Amniotic stem cell (primary cell): ENCODE measurements at places on chromosomes 7 and 10.

DNA sequence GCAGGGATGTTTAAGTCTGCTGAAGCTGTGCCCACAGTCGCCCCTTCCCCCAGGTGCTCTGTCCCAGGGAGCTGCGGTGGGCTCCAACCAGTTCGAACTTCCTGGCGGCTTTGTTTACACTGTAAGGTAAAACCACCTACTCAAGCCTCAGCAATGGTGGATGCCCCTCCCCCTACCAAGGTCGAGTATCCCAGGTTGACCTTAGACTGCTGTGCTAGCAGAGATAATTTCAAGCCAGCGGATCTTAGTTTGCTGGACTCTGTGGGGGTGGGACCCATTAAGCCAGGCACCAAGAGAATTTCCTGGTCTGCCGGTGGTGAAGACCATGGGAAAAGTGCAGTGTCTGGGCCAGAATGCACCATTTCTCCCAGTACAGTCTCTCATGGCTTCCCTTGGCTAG lies 56.0 kb downstream of the CCDC7 start:
- DNase-seq: no peak

GRCh38 chr10:72297281-72297804 lies 23.6 kb downstream of the DDIT4 start:
- no peak for DNase-seq

- no peak for DNase-seq
Measured at GRCh38 chr7:44396931-44397545, 71.6 kb upstream of the CAMK2B start.

GRCh38 chr7:71601851-71602250 lies 469.9 kb downstream of the GALNT17 start:
- DNase-seq: no peak

DNA sequence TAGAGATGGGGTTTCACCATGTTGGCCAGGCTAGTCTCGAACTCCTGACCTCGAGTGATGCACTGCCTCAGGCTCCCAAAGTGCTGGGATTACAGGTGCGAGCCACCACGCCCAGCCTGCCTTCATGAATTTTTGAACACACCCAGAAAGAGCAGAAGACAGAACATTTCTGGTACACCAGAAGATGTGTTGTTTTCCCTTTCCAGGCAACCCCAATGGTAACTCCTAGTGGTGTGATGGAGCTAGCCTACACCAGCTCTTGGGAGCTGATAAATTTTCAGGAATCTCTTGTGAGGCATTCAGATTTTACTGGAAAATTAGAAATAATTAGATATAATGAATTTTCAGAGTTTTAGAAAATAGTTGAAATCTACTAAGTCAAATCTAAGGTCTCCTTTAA lies 904 bp upstream of the CCDC7 start:
- no peak for DNase-seq

DNA sequence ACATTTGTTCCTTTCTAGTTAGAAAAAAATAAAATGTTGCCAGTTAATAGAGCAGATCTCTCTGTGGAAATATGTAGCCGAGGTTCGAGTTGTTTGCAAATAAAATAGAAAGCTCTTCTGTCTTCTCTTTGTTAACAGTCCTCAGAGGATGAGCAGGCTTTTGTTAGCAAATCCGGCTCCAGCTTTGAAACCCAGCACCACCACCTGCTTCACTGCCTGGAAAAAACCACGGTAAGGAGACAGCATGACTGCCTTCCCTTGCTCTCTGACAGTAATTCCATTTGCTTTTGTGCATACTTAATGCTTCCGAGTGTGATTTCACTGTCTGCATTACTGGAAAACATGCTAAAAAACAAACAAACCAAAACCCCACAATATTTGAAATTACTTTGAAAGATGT lies 115.6 kb downstream of the TSPAN12 start:
- DNase-seq: no peak

DNA sequence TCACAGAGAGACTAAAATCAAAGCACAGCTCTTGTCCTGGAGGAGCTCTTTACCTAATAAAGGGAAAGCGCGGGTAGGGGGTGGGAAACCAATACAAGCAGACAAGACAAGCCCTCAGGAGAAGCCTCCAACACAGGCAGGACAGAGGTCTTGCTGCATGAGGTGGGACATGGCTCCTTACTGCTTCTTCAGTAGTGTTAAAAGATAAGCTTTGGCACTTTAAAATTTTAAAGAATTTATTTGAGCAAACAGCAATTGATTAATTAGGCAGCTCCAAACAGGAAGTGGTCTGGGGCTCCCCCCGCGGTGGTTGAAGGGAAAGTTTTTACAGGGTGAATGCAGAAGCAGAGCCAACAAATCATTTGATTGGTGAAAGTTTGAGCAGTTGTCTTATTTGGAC lies 50.3 kb upstream of the MACC1 start:
- no peak for DNase-seq

- no peak for DNase-seq
Measured at GRCh38 chr10:94156453-94156852, 162.7 kb downstream of the PLCE1 start.

- DNase-seq: no peak
Measured at GRCh38 chr7:153657182-153657800, 394.9 kb upstream of the DPP6 start.

- DNase-seq: no peak
Measured at GRCh38 chr7:47371733-47372368, 210.1 kb downstream of the TNS3 start.

- no peak for DNase-seq
Measured at GRCh38 chr7:116683786-116684185, 11.8 kb downstream of the MET start.

- no peak for DNase-seq
Measured at GRCh38 chr7:129782818-129783583, 169.8 kb downstream of the UBE2H start.

DNA sequence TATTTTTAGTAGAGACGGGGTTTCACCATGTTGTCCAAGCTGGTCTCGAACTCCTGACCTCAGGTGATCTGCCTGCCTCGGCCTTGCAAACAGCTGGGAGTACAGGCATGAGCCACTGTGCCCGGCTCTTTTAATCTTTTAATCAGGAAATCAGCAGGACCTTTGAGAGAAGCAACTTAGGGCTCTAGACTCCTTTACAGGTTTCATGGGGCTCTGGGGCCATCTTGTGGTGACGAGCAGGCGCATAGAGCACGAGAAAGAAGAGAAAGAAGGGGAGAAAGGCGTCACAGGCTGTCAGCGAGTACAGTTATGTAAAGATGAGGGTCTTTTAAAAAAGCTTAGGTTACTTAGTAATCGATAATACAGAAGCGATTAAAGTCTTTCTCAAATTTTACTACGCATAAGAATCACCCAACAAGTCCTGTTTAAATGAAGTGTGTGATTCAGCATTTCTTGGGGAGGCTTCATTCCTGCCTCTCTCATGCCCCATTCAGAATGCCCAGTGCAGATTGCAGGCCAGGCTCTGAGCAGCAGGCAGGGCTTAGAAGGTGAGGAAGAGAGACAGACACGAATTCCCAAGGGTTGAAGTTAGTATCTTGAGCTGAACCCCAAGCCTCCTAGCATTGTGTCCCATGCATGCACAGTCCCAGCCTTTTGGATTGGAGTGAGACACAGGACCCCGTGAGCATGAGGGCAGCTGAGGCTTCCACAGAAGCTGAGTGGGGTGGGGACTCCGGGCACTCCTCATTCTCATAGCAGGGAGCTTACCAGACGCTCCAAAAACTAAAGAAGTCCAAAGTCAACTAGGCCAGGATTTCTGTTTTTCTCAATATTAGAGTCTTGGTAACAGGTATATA lies 23.6 kb upstream of the PFKP start:
- peak; percentile 76 for DNase-seq

DNA sequence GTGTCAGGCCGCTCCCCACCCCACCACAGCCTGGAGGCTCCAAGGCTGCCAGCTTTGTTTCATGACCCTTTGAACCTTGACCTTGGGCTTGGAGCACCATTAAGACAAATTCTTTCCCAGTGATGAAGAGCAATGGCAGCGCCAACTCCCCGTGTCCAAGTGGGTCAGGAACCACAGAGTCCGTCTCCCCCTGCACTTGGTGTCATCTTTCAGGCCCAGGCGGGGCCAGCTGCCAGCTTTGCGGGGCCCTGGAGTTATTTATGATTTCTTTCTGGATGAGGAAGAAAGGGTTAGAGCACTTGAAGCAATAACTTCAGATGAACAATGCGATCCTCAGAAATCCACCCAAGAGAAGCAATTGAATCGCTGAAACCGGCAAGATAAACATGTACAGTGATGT lies 110.8 kb downstream of the MYL10 start:
- DNase-seq: no peak

GRCh38 chr10:122567056-122567660 lies 6.6 kb downstream of the DMBT1 start:
- DNase-seq: no peak

DNA sequence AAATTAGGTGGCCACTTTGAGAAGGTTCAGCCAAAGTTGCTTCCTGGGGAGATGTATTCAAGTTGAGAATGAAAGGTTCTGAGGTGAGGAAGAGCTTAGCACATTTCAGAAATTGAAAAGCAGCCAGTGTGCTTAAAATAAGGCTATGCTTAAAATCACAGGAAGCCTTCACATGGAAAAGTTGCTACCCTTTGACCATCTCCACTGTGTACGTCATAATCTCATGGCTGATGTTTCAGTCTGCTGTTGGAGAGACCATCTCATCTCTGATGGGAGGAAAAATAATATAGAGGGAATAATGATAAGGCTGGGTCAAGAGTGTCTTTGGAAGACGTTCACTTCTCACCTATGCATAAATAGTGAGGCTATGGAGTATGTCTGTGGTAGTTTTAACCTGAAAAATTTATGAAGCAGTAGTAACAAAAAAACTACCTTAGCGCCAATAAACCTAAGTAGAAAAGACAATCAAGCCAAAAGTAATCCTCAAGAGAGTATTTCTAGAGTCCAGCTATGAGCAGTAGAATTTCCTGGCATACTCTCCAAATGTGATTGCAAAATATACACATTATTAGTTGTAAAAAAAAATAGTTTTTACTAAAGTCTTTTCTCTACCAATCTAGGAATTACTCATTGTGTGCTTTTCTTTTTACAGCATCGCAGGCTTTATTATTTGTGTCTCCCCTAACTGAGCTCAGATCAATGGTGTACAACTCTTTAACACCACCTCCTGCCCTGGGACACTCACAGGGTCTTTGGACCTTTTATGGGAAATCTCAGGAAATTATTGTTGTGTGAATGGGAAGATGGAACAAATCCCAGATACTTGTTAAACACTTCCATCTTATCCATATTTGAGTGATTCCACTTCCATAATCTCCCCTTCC lies 435.2 kb upstream of the LRGUK start:
- no peak for DNase-seq

DNA sequence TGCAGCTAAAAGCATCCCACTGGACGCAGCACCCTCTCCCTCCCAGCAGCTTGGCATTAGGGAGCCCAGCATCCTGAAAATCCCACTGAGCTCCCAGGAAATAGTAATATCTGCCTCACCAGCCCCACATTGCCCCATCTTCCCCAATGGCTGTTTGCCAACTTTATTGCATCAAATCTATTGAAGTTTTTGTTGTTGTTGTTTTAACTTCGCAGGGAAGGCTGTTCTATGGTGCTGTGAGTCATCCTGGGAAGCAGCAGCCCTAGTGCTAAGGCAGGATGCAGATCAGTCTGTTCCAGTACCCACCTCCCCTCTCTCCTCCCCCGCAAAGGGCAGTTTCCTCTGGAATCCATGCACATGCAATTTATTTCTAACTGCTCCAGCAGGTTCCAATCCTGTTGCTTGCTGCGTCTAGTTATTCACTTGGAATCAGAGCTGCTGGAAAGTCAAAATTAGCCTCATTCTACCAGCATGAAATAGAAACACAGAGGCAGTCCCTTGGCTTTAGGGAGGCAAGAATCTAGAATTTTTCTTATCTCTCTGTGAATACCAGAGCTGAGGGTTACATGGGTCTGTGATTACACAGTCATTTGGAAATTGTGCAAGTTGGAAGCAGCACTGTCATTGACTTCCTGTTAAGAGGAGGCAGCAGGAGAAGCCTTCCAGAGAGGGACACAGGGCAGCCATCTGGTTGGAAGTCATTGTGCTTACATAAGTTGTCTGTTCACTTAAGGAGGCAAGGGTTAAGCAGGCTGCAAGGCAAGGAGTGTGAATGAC lies 115.9 kb upstream of the CACUL1 start:
- no peak for DNase-seq

GRCh38 chr10:112330607-112331160 lies 43.2 kb upstream of the ACSL5 start:
- DNase-seq: no peak

GRCh38 chr10:118904286-118904685 lies 125.2 kb upstream of the NANOS1 start:
- no peak for DNase-seq

DNA sequence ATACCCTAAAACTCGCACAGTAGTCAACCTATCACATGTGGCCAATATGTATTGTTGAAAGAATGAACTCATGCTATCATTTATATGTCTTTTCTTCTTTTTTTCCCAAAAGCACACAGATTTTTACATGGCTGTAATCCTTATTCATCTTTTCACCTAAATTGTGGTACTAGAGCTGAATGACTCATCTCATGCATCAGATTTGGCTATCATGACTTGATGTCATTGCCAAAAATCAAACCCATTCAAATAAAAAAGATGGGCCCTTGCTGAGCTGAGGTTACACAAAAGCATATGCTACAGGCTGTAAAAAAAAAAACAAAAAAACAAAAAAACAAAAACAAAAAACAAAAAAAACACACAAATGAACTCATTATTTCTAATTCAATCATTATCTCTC lies 3.3 kb upstream of the LMOD2 start:
- DNase-seq: no peak

- DNase-seq: no peak
Measured at GRCh38 chr7:74262639-74263398, 8.6 kb upstream of the RFC2 start.

- no peak for DNase-seq
Measured at GRCh38 chr7:99709838-99710578, 25.0 kb downstream of the CYP3A7 start.

DNA sequence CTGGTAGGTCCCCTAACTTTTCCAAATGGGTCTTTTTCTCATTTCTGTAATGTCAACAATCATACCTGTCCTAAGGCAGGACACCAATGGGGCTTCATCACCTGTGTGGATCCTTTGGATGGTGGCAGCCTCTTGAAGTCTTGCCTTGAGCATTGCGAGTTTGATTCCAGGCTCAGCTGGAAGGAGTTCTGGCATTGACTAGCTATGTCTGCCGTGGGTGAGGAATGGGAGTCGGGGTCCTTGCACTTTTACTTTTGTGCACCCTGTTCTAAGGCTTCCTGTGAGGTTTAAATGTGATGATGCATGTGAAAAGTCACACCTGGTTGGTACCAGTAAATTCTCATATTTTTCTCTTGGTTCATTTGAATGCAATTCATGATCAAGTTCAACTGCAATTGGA lies 55.9 kb upstream of the CTBP2 start:
- no peak for DNase-seq

GRCh38 chr10:28151636-28152035 lies 151.2 kb downstream of the MPP7 start:
- no peak for DNase-seq

- DNase-seq: no peak
Measured at GRCh38 chr10:127462643-127463295, 86.3 kb upstream of the NPS start.

DNA sequence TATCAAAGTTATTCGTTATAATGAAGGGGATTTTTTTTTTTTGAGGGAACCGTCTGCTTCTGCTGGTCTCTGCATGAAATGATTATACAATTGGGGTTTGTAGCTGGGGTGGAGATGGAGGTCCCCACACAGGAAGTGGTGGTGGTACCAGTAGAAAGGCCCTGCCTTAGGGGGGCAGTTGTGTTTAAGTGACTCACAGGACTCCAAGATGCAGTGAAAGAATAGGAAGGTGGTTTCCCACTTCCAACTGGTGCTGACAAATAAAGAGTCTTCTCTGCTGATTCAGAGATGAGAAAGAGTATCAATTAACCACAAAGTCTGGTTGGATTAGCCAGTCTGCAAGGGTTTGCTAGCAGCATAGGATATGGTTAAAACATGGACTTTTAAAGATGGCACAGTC lies 376.0 kb downstream of the SORCS3 start:
- DNase-seq: no peak
